ENCODE measurements at places on chromosomes 7 and 10.
A peak's percentile ranks its signal among the peaks of the same experiment; 100 is the strongest.

DNA sequence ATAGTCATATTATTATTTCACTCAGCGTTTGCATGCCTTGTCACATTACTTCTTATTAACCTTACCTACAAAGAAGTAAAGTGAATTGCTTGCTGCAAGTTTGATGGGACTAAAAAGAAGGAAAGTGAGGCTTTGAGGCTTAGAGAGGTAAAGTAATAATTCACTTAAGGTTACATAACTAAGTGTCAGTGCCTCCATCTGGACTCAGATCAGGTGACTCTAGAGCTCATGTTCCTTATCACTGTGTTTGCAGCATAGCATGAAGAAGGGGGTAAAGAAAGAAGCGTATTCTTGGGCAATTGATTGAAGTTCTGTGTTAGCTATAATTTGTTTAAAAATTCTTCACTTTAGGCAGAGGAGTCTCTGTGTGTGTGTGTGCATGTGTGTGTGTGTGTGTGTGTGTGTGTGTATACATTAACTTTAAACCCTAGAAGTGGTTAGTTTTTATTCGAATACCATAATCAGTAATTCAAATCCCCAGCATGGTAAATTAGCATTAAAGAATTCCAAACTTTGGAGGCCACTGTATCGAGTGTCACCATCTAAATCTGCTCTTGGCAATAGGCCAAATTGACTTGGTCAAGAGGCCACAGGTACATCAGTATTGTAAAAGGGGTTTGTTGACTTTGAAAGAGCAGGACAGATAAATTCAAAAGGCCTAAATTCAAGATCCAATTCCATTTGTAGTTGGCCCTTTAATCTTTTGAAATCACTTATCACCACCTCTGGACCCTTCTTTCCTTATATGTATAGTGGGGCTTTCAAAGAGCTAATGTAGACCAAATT is 2.2 kb upstream of the PON3 start:
- DNase-seq, result no peak

DNA sequence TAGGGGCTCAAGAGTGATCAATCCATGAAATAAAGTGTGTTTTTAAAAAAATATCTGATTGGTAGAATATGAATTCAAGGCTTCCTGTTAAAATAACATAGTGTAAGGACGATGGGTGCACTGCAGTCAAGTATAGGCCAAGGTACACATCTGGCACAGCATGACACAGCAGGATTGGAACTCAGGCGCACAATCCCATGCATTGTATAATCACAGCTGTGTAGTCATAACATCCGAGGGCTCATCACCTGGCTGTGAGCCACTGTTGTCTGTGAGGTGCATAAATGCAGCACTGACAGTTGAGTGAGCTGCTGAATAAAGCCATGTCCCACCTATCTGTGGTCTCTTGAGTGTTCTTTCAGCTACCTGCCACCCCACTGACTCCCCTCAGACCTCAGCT is 142.3 kb upstream of the HPS1 start:
- DNase-seq, result no peak

DNA sequence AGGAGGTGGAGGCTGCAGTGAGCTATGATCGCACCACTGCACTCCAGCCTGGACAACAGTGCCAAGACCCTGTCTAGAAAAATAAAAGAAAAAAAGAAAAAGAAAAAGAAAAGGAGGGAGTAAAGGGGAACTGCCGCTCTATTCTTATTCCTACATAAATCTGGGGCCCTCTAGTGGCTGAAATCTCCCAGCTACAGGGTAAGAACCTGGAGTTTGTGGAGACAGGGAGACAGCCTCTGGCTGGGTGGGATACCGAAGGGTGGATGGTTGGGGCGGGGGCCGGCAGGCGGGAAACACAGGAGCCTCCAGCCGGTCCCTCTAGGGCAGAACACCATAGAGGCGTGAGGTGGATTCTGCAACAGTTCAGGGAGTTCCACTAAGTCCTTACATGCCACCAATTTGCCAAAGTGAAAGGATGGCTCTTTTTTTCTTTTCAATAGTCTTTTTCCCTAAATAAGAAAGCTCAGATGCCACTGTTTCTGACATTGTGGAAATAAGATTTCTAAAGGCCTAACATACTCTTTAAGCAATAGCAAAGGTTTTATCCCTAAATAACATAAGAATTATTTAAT is 117.3 kb downstream of the SVIL start:
- no peak for DNase-seq

GRCh38 chr7:116242178-116242577 is 31.8 kb downstream of the TES start:
- DNase-seq, result no peak

GRCh38 chr10:120387326-120387725 is 69.7 kb upstream of the PLPP4 start:
- DNase-seq, result no peak

- DNase-seq, result peak; percentile 88
Observed at GRCh38 chr7:7996568-7996967, 28.0 kb downstream of the GLCCI1 start.

- no peak for DNase-seq
Observed at GRCh38 chr7:50367100-50367499, 62.6 kb downstream of the IKZF1 start.

GRCh38 chr10:31130406-31130805 is 98.7 kb upstream of the ZNF438 start:
- DNase-seq, result no peak
